ENCODE measurements at places on chromosomes 1 and 21.

DNA sequence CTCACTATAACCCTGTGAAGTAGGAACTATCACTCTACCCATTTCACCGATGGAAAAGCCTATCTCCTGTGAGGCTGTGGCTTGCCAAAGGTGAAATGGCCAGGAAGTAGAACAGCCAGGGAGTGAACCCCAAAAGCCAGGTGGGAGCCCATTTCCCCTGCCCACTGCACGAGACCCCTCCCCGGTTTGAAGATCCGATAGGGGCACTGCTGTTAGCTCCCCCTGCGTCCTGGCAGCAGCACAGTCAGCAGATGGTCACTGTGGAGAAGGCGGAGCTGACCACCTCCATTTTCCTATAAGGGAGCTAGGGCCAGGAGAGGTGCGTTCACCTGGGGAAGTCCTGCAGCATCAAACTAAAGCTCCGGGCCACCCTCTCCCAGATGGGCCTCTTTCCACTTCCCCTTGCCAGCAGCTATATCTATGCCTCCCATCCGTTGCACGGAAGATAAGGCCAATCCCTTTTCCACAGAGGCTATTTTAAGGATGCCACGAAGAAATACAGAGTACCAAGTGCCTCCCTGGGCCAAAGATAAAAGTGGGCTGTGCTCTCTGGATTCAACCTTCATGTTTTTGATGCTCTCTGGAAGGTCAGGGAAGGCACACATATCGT, 7.8 kb downstream of the ERG start:
- DNase-seq: no peak

- no peak for DNase-seq
These were observed 26.3 kb upstream of the TMEM54 start for GRCh38 chr1:32927441-32927840.

DNA sequence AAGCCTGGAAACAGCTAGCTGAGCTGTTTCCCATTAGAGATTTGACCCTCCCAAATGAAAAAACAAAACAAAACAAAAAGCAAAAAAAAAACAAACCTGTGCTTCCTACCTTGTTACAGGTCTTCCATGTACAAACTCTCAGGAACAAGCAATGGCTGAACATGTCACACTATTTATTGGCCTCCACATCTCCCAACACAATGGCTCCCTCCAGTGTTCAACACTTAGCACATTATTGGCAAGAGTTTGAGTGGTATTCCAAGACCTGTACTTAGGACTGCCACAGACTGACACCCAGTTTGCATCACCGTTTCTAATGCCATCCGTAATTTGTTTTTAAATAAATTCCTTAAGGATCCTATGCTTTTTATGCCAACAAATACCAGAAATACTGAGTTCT, 195.0 kb upstream of the OLFM3 start:
- no peak for DNase-seq

DNA sequence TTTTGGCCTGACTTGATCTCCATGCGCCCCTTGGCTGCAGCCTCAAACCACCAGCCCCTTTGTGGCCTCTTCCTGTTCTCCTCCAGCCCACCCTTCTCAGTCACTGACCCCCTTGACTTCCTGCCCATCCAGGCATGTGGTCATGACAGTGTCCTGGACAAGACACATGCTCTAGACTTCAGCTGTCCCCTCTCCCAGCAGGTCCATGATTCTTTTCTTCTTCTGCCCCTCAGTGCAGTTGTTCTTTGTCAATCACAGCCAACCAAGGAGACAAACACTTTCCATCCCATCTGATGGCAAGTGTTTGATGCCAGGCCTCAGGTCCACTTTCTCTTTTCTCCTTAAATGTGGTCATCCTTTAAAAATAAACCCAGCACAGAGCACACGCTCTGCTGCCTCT, 49.7 kb downstream of the SYT6 start:
- no peak for DNase-seq

GRCh38 chr1:94660994-94661393, 119.4 kb upstream of the F3 start:
- no peak for DNase-seq

GRCh38 chr1:232999956-233000625, 49.7 kb downstream of the NTPCR start:
- DNase-seq: no peak

DNA sequence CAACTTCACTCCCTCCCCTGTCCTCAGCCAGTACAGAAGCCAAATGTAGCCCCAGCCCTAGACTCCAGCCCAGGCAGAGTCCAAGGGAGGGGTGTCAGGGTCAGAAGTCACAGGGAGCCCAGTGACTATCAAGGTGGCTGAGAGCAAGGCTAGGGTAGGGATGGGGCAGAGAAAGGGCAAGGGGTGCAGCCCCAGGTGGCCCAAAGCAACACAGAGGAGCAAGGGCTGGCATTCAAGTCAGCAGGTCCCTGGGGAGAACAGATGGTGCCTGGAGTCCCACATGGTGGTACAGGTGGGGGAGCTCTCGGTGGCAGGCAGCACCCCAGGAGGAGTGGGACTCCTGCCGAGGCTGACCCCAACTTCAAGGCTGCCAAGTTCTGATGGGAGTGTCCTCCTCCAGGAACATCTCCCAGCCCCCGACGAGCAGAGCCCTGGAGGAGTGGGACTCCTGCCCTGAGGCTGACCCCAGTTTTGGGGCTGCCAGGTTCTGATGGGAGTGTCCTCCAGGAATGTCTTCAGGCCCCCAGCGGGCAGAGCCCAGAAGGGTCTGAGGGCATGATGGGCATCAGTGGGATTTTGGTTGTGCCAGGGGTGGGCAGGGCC, 3.7 kb upstream of the DVL1 start:
- no peak for DNase-seq

- no peak for DNase-seq
These were observed 37.2 kb upstream of the CITED4 start for GRCh38 chr1:40899230-40899870.

DNA sequence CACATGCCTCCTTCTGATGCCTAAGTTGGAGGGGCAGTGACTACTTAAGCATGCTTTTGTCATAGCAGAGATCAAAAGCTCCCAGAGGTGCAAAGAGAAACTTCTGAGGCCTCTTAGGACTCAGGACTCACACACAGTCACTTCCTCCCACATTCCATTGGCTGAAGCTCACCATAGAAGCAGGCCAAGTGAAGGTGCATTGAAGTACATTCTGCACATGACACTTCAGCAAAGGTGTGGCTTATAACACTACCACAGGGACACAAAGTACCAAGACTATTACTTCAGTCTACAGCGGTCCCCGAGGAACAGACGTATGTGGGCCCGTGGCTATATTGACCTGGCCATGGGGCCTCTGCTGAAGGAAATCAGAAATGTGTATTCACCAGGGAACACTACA, 2.5 kb upstream of the POGK start:
- no peak for DNase-seq

DNA sequence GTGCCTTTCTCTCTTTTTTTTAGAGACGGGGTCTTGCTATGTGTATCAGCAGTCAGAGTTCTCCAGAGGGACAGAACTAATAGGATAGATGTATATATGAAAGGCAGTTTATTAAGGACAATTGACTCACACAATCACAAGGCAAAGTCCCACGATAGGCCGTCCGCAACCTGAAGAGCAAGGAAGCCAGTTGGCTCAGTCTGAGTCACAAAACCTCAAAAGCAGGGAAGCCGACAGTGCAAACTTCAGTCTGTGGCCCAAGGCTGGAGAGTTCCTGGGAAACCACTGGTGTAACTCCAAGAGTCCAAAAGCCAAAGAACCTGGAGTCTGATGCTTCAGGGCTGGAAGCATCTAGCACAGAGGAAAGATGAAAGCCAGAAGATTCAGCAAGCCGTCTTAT, 16.3 kb upstream of the H3-3A start:
- no peak for DNase-seq

GRCh38 chr1:202638019-202638700, 72.1 kb downstream of the SYT2 start:
- DNase-seq: no peak

DNA sequence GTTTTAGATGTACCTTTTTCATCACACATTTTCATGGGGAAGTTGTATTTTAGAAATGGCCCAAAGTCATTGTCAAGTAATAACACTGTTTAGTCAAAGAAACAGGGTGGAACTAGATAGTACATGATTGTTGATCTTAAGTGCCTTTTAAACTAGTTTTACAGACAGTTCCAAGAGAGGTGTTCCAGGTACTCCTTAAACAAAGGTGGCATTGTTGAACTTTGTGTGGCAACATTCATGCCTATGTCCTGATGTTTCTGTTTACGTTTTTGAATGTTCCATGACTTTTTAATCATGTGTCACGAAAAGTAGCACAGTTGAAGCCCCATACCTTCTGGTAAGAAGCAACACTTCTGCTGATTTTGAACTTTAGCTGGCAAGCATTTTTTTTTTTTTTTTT, 9.1 kb upstream of the SH3D21 start:
- no peak for DNase-seq

- no peak for DNase-seq
These were observed 14.6 kb upstream of the MPZL1 start for GRCh38 chr1:167706931-167707877.

GRCh38 chr21:44279354-44280260, 6.1 kb upstream of the AIRE start:
- no peak for DNase-seq

GRCh38 chr1:228410015-228410414, 3.4 kb upstream of the TRIM11 start:
- DNase-seq: no peak

DNA sequence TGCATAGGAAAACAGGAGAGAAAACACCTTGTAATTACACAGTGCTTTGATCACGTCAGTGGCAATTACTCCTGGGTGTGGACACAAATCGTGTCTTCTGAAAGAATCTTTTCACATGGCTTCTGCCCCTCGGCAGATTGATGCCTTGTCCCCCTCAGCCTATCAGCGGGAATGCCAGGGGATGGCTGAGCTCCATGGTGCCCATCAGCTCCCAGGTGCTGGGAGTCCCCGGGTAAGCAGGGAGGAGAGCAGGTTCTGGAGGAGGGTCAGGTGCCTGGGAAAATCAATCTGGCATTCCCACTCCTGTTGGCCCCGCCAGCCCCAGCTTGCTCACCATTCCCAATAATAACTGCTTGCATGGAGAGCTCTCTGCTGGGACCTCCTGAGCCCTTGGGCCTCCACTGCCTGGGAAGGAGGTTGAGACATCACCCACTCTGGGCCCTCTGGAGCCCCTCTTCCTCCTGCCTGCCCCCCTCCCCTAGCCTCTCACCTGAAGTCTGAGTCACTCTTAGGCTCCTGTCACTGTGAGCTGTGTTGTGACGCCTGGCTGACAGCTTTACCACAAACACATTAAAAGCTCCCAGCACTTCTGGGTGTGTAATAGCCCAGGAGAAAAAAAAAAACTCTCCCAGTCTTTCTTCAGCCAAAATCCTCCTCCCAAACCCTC, 4.9 kb downstream of the CAMK2N1 start:
- no peak for DNase-seq

DNA sequence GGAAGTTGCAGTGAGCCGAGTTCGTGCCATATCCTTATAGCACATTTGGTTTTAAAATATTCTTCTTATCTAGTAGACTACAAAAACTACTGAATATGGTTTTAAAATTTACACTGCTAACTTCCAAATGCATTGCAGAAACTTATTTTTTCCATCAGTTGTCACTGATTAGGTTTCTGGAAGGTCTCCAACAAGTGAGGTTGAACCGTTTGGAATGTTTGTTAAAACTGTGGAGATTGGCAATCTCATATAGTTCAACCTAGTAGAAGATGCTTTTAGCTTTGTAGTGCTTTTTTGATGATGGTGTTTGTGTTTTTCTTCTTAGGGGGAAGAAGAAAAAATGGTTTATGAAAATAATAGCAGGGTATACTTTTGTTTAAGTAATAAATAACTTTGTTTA, 12.9 kb downstream of the CENPF start:
- no peak for DNase-seq

GRCh38 chr1:67058761-67059160, 4.8 kb upstream of the SLC35D1 start:
- DNase-seq: no peak

GRCh38 chr1:9846611-9847171, 22.9 kb upstream of the CLSTN1 start:
- DNase-seq: no peak

GRCh38 chr1:192564099-192564498, 11.5 kb upstream of the RGS1 start:
- DNase-seq: no peak

DNA sequence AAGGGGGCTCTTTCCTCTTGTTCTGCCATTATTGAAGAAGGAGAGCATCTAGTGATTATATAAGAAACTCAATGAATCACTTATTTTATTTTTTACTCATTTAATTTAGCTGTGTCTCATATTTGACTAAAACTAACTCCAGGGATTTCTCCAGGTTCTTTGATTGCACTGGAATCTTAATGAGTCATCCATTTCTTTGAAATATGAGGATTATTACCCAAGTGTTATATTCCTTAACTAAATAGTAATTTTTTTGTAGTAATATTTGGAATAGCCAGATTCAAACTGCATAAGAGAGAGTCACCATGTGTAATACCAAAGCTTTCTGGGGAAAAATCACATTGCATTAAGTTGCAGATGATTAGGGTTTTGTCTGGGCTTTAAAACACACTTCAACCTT, 59.5 kb downstream of the NTMT2 start:
- DNase-seq: no peak

DNA sequence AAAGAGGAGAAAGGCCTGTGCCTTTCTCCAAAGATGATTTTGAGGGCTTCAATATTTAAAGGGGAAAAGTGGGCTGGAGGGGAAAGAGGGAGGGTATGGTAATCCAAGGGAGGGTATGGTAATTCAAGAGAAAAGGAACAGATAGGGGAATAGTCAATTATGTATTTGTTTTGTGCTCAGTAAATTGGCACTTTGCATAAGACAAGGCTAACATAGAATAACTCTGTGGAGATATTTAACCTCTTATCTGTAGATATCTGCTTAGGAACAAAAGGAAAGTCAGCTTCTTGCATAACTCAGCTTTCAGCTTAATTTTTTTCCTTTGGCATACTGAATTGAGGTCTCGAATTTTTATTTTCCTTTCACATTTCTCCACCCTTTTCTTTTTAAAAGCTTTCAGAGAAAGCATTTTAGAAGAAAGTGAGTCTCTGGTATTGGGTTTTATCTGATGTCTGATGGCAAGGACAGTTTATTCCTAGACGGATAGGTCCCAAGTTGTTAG, 119.9 kb upstream of the F3 start:
- no peak for DNase-seq

- DNase-seq: no peak
These were observed 45.9 kb downstream of the SPSB1 start for GRCh38 chr1:9338397-9339246.

GRCh38 chr1:77546890-77547289, 135.6 kb downstream of the ZZZ3 start:
- DNase-seq: no peak

DNA sequence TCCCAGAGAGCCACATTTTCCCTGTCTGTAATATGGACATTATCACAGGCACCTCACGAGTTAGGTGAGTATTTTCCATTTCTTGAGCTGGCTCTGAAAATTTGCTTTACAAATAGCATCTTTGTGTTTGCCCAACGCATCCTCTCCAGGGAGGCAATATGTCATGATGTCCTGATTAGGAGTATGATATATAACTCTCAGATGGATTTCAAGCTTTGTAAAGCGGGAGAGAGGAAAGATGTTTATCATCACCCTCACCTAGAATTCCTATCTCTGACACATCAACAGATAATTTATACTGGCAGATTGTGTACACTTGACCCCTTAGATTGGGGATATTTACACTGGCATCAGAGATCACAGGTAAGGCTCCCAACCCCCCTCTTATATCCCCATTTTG, 730.7 kb upstream of the RGS18 start:
- DNase-seq: no peak

- no peak for DNase-seq
These were observed 57.9 kb downstream of the FMN2 start for GRCh38 chr1:240149484-240150094.
